ENCODE measurements at places on chromosomes 5 and 9. TPM values are rescaled to one million over a fixed set of nuclear protein-coding genes. Genes with fewer than 3 reads are reported as not detected.

DNA sequence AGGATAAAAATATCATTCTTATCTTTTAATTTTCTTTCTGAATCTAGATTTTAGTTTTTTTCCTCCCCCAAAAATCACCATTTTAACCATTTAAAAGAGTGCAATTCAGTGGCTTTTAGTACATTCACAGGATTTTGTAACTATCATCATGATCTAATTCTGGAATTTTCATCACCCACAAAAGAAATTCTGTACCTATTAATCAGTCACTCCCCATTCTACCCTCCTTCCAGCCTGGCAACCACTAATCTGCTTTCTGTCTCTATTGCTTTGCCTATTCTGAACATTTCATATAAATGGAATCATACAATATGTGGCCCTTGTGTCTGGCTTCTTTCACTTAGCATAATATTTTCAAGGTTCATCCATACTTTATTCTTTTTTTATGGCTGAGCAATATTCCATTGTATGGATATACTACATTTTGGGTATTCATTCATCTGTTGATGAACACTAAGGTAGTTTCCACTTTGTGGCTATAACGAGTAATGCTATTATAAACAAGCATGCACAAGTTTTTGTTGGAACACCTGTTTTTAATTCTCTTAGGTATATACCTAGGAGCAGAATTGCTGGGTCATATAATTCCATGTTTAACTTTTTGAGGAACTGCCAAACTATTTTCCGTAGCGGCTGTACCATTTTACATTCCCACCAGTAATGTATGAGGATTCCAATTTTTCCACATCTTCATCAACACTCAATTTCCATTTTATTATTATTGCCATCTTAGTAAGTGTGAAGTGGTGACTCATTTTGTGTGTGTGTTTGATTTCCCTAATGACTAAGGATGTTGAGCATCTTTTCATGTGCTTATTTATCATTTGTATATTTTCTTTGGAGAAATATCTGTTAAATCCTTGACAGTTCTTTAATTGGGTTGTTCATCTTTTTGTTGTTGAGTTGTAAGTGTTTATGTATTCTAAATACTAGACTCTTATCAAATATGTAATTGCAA is 340.3 kb downstream of the CWC27 start:
- DNase-seq = no peak

DNA sequence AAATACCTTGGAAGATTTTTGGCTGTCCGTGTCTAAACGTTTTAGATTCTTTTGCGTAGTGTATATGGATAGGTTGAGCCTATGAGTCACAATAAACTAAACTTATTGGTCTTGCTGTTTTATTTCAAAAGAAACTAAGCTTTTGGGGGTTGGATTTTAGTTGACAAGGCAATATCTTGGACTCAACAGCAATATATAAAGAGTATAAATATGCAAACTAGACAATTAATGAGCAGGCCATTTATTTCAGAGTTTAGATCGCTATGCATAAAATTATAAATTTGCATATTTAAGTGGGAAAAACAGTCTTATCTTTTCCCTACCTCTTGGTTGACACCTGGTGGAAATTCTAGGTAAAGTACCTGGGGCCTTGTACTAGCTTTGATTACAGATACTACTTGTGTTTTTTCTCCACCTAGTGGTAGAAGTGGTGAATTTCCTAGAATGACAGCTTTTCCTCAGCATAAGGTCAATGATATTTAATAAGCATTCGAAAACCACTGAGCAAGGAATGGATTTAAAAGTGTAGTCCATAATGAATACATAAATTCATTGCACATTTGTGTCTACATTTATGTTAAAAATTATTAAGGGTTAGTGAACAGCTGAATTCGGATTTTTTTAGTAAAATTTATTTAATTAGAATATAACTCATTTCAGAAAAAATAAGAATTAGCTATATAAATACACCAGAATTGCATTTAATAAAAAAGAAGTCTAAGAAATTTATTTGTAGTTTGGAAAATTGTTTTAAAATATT is 1.7 kb upstream of the ARRDC3 start:
- DNase-seq = peak; percentile 41

NIM1K gene
- 4.3 TPM for total RNA-seq

DNA sequence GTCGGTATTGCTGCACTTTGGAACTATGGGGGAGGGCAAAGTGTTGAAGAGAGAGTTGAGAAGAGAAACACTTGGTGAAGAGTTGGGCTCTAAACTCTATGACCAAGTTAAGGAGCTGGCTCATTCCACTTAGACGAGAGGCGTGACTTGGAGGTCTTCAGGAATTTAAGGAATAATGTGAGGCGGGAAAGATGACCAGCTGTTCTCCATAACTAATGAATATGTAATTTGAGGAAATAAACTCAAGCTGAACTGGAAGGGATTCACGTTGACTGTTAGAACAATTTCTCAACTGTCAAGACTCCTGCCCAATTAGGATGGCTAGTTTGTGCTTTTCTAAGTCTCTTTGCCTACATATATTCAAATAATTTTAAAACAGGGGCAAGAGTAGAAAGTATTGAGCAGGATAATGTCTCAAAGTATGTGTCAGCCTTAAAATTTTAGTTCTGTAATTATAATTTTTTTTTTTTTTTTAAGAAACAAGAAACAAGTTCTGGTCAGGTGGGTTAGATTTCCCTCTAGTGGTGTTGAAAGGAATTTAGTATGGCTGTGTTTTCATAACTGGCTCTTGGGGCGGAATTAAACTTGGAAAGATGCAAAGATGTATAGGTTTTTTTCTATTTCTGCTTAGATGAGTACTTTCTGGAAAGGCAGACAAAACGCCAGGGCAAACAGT is 33.4 kb downstream of the TMEM252 start:
- no peak for DNase-seq

FOXD4L4 gene
- total RNA-seq = 0.14 TPM

DNA sequence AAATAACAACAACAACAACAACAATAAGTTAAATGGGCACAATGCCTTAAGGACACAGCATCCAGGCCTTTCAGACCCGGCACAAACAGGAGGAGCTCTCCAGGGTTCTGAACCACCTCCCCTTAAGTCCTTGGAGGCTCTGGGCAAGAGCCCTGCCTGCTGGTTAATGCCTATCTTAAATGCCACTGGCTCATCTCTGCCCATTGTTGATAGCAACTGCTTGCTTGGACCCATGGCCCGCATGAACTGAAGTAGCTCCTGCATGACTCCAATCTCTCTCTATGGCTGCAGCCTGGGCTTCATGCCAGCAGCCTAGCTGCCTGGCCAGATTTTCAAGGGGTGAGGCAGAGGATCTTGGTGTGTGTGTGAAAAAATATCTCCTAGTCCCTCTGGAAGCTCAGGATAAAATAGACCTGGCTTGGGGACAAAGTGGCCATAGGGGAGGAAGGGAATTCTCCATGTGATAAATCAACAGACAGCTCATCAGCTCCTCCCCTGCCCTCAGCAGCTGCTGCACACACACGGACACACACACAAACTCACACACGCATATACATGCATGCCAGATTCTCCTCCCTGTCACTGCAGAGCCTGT is 27.4 kb downstream of the FAM219A start:
- DNase-seq = peak; percentile 7
